Activated T-cell treated with anti-CD3 and anti-CD28 coated beads for 24 hours (primary cell): ENCODE measurements at places on chromosomes 6 and 20.

- no peak for DNase-seq
Measured at GRCh38 chr6:116568111-116568510, 3.2 kb upstream of the RWDD1 start.

GRCh38 chr6:15284743-15285142 is 38.9 kb downstream of the JARID2 start:
- no peak for DNase-seq

- no peak for DNase-seq
Measured at GRCh38 chr20:1983301-1983700, 10.6 kb downstream of the PDYN start.

GRCh38 chr6:154360476-154360875 is 3.9 kb upstream of the IPCEF1 start:
- DNase-seq, result no peak

DNA sequence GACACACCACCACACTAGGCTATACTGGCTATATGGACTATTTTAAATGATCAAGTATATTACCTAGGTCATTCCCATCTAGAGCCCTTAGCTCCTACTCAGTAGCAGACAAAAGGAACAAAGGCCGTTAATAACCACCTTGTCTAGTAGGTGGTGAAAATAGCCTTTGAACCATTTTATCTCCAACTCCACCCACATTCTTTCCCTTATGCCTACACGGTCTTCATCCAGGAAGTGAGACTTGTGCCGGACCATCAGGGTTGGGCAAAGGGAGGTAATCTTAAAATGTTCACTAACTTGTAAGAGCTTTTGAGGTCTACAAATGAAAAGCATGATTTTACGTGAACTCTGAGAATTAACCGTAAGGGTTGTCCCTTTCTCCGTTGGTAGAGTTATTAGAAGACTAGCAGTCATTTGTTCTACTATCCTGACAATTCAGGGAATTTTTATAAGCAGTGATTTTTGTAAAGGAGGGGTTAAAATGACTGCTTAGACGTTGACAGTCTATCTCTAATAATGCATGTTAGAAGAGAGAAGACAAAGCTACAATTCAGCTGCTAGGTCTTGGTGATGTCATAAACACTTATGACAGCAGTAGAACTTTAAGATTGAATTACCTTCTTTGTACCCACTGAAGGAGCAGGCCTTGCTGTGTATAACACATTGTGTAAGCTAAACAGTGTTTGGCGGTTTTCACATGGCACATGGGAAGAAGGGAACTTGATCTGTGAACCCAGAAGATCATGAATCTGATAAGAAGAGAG is 371.8 kb upstream of the JAG1 start:
- no peak for DNase-seq

DNA sequence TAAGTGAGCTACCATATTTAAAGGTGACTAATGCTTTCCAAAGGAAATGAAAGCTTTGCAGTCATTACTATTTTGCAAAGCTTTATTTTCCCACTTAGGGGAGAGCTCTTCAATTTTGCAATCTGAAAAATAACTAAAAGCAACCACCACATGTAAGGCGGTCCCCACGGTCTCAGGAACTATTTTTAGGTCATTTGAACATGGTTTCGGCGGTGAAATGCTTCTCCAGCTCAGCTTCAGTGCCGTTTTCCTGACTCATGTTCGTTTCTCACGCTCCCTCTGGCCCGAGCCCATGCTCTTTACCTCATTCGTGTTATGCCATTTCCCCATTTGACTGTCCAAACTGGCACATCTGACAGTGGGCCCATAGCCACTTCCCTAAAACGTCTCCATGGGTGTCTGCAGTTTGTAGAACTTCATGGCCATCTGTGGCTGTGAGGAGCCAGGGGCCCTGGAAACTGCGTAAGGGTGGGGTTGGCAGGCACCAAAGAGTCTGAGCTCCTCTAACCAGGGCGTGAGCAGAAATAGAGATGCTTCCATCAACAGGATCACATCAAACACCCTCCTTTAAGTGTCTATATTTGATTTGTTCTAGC is 46.5 kb downstream of the ADTRP start:
- DNase-seq, result peak; percentile 69

- no peak for DNase-seq
Measured at GRCh38 chr20:11054266-11054993, 380.6 kb upstream of the JAG1 start.

GRCh38 chr6:29087213-29087612 is at the start of gene OR2B3:
Gene OR2B3, minus strand, starts transcription at chr6:29087313. Its CDS starts 65 bp downstream, at chr6:29087248.
- DNase-seq, result no peak

DNA sequence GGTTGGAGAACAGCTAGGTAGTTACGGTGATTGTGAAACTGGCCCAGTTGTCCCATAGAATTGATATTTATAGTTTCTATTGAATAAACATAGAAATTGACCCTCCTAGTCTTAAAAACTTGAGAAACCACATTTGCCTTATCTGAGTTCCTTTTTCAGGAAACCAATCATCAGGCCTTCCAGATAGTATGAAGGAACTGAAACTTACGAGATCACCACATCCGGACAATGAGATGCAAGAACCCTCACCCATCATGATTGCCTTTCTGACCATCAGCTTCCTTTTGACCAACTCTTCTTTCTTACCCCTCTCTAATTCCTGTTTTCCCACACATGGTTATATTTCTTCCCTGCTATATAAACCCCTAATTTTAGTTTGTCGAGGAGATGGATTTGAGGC is 21.8 kb downstream of the SLC35F1 start:
- no peak for DNase-seq

DNA sequence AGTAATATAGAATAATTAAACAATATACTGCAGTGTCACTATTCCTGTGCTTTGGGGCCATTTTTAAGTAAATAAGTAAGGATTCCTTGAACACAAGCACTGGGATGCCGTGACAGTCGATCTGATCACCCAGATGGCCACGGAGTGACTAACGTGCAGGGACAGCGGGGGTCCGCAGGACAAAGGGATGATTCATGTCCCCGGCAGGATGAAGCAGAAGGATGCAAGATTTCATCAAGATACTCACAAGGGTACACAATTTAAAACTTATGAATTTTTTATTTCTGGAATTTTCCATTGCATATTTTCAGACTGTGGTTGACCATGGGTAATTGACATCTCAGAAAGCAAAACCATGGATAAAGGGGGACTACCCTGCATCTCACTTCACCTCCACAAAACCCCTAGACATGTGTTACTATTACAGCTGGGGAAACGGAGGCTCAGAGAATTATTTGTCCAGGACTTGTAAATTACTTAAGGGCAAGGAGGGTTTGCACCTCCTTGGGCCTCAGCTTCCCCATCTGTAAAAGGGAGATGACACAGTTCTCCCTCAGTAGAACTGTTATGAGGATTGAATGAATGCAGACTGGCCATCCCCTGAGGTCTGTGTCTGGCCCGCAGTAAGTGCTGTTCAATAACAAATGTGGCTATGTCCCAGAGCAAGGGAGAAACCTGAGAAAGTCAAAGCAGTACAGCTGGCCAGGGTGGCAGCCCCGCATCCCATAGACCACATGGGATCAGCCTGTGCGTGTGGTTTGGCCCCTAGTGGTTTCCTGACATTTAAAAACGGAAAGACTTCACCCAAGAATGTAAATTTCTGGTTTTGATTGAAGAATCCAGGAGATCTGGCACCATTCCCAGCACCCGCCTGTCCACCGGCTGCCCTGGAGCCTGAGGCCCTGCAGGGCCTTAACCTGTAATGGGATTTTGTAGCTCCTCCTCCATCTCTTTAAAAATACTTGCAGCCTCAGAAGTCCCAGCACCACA is 235.5 kb downstream of the BMP7 start:
- no peak for DNase-seq

DNA sequence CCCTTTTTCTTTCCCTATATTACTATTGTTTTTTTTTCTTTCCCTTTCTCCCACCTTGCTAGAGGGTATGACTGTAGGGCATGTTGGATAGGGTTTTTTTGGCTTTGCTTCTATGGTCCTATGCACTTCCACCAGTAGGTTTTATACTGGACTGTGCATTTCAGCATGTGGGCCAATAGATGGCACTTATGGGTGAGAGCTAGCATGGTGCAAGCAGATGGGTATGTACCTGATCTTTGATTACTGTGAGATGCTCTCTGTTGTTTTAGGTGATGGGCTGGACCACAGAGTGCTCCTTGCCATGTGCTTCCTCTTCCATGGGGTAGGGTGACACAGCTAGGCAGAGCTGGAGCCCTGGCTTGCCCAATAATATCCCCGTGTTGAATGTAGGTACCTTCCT is 128.5 kb upstream of the CHD6 start:
- no peak for DNase-seq

GRCh38 chr20:31595654-31596411 is 9.3 kb upstream of the ID1 start:
- DNase-seq, result no peak

- DNase-seq, result no peak
Measured at GRCh38 chr20:38197217-38197616, 32.1 kb upstream of the TGM2 start.

- no peak for DNase-seq
Measured at GRCh38 chr20:10863337-10864060, 189.7 kb upstream of the JAG1 start.

- DNase-seq, result no peak
Measured at GRCh38 chr20:50704514-50704913, 13.2 kb upstream of the RIPOR3 start.

DNA sequence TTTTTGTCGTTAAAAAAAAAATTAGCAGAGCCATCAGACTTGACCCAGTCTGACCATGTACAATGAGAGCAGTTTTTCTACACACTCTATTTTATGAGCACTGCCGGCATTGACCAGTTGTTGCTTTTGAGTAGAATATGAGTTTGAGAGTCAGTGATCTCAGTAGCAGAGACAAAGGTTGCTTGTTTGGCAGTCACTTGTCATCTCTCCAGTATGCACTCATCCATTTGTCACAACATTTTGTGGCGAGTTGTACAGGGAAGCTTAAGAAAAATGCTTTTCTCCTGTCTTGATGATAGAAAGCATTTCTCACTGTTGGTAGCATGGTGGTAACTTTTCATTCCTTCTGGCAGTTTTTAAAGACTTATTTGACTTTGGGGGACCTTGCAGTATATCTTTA is 159.9 kb downstream of the MMS22L start:
- no peak for DNase-seq

- DNase-seq, result no peak
Measured at GRCh38 chr6:20839630-20840029, 305.4 kb downstream of the CDKAL1 start.

DNA sequence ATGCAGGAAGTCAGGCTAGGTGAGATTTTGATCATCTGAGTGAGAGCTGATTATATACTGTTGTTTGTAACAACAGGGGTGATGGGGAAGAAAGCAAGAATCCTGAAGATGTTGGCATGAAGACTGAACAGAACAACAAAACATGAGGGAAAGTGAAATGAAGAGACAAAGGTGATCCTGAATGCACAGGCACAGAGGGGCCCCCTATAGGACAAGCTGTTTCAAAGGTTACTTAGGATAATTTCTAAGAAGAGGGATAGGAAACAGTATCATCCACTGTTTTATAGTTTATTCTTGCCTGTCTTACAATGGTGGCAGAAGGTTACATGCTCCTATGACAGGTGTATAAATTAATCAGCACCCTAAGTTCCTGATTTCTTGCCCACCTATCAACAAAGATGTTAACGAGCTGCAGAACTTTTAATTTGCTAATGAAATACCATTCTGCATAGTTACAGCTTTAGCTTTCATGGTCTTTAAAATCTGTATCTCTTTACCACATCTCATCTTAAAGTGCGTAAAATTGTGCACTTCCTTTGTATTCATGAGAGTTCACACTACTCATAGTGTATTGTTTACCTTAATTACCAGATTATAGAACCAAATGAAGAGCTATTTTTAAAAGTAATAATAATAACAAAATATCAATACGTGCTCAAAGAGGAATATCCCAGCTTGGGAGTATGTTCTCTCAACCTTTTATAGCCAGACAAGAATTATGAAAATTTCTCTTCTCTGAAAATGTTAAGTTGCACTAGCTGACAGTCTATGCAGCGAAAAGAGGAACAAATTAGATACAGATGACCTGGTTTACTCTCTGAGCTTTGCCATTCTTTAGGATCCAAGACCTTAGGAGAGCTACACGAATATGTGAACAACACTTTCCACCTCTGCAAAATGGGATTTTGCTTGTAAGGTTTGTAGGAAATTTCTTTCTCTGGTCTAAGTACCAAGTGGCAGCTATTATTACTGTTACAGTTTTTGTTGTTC is 192.5 kb downstream of the EDN1 start:
- no peak for DNase-seq

GRCh38 chr6:78251931-78252330 is 599.1 kb downstream of the MEI4 start:
- no peak for DNase-seq

GRCh38 chr6:42295677-42296076 is 78.0 kb upstream of the MRPS10 start:
- no peak for DNase-seq

- no peak for DNase-seq
Measured at GRCh38 chr6:106124015-106124414, 37.9 kb downstream of the PRDM1 start.

GRCh38 chr6:39005774-39006173 is 42.8 kb upstream of the GLP1R start:
- no peak for DNase-seq

- DNase-seq, result no peak
Measured at GRCh38 chr6:159693894-159694545, 979 bp upstream of the SOD2 start.

DNA sequence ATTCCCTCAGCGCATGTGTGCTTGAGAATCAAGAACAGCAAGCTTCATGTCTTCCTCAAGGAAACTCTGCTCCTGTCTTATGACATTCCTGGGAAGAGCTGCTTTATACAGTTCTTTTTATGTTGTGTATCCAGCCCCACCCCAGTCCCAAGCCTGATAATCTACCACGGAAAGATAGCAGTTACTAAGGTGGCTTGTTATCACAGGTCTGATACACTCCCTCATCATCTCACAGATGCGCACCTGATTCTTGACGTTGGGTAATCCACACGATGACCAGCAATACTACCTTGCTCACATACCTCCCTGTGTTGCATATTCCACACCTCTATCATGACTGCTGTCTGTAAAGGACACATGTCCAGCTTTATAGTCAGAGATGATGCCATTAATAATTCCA is 3.2 kb downstream of the NHLRC1 start:
- no peak for DNase-seq

DNA sequence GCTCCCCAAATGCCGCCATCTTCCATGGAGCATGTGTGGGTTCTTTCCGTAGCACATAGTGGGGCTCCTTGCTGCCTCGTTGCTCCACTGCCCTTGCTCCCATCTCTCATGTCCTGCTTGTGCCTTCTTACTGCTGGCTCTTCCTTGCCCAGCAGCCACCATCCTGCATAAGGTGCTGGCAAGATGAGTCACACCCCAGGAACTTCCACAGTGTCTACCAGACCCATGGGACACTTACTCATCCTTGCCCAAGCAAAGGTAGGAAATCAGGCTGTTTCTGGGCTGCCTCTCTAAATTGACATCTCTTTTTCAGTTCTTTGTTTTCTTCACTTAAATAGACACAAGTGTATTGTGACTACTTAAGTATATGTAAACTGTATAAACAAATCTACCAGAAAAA is 39.4 kb upstream of the RGS17 start:
- DNase-seq, result no peak

DNA sequence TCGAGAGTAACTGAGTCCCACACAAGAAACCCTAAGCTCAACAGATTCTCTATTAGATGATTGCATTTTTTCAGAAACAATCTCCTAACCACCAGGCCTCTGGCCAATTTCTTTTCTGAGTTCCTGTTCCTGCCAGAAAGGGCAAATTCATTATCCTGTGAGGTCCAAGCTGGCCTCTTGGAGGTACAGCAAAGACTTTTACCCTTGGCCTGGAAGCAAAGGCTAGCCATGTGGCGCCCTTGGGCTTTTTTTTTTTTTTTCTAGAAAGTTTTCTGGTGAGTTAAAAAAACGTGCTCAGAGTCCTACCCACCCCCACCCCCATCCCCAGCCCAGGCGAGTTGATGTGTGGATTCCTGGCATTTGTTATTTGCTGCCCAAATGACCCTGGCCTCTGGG is 59.0 kb upstream of the EEF1A1 start:
- DNase-seq, result no peak
